ENCODE measurements at places on chromosomes 4 and X.

DNA sequence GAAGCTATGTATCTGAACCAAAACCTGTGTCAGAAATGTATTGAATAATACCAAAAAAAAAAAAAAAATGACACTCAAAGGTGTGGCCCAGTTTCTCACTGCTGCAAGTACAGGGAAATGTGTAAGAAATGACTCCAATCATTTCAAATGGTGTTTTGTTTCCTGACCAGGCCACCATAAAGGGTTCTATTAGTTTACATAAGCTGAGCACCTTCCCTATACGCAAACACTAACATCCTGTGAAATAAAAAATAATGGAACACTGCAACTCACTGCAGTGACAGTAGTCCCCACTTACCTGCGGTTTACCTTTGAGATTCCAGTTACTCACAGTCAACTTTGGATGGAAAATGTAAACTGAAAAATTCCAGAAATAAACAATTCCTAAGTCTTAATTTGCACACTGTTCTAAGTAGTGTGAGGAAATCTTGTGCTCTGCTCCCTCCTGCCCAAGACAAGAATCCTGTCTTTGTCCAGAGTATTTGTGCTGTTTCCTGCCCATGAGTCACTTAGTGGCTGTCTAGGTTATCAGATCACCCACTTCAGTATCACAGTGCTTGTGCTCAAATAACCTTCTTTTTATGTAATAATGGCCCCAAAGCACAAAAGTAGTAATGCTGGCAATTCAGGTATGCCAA, 265.3 kb downstream of the RCHY1 start:
- no peak for DNase-seq

GRCh38 chr4:88028946-88029345, 21.5 kb downstream of the PKD2 start:
- no peak for DNase-seq

- no peak for DNase-seq
These were observed 2.3 kb upstream of the EMD start for GRCh38 chrX:154376774-154377173.

- DNase-seq = no peak
These were observed 46.6 kb downstream of the MAP7D3 start for GRCh38 chrX:136204571-136204970.

- no peak for DNase-seq
These were observed 25.3 kb downstream of the STEEP1 start for GRCh38 chrX:119539872-119540271.

DNA sequence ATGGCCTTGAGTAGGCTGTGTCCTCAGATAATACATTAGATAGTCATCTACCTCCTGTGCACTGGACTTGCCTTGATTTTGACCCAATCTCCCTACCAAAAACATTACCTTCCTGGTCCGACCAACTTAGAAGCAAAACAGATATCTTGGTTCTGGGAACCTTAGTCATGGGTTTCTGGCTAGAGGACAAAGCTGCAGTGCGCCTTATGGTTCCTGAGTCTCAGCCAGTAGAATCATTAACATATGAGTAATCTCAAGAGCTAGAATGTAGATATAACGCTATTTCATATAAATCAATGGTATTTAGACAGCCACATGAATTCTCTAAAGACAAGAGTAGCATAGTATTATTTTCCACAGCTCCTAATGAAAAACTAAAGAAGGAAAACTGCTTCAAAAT, 83.1 kb downstream of the GRIA3 start:
- no peak for DNase-seq

DNA sequence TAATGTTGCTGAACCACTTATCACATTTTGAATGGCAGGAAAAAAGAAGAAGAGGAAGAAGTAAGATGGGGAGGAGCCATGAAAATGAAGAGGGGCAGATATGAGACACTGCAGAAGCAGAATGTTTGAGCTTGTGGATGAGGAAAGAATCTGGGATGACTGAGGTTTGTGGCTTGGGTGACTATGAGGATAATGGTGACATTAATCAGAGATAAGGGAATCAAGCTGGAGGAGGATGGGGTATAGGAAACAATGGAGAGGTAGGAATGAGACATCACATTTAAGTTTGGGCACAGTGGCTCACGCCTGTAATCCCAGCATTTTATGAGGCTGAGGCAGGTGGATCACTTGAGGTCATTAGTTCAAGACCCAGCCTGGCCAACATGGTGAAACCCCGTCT, 19.1 kb upstream of the PHF8 start:
- no peak for DNase-seq

GRCh38 chrX:150118476-150118875, 180.2 kb upstream of the EOLA2 start:
- DNase-seq = no peak

- no peak for DNase-seq
These were observed 21.2 kb upstream of the SLC25A31 start for GRCh38 chr4:127708985-127709384.

DNA sequence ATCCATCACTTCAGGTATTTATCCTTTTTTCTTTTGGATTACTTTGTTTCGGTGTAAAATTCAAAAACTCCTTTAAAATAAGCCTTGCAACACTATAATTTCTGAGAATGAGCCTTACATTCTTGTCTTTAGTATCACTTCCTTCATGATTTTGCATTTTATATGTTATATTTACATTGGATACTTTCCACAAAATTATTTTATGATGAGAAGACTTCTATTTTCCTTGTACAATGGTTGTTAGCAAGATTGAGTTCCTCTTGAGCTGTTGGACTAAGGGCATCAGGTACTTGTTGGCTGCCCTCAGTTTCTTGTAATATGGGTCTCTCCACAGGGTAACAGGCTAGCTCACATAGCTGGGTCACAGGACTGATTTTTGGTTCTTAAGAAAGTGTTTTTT, 22.7 kb upstream of the HPGDS start:
- no peak for DNase-seq

Measured in cortex of kidney (tissue), 1 donor.